ENCODE measurements at places on chromosomes 1 and 21.

DNA sequence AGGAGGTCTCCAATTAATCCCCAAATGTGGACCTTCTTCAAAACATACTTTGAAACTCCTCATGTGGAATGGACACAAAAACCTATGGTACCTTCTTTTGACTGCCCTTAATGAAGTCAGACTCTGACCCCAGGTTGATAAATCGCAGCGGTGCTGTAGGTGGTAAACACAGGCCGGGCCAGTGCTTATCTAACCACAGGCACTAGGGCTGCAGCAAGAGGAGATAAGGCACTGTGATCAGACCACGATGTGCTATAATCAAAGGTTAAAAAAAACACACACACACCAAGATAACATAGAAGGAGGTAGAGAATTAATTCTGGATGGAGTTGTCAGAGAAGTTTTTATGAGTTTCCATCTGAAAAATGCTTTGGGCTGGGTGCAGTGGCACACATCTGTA lies 52.3 kb upstream of the SIPA1L2 start:
- DNase-seq = no peak

GRCh38 chr1:30816211-30817076 lies 58.9 kb upstream of the LAPTM5 start:
- DNase-seq = peak; percentile 9

DNA sequence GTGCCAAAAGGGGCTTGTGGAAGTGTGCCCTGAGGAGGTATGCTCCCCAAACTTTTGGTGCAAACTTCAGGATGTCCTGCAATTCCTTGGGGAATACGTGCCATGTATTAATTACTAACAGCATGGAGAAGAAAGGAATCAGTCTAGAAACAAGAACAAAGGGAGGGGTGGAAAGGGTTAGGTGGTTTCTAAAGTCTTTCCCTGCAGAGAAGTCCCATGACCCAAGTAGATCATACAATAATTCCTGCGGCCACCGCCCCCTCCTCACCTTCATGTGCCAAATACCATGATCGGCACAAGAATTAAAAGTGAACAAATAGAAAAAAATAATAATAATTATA lies 258.2 kb downstream of the PLPP3 start:
- DNase-seq = no peak

DNA sequence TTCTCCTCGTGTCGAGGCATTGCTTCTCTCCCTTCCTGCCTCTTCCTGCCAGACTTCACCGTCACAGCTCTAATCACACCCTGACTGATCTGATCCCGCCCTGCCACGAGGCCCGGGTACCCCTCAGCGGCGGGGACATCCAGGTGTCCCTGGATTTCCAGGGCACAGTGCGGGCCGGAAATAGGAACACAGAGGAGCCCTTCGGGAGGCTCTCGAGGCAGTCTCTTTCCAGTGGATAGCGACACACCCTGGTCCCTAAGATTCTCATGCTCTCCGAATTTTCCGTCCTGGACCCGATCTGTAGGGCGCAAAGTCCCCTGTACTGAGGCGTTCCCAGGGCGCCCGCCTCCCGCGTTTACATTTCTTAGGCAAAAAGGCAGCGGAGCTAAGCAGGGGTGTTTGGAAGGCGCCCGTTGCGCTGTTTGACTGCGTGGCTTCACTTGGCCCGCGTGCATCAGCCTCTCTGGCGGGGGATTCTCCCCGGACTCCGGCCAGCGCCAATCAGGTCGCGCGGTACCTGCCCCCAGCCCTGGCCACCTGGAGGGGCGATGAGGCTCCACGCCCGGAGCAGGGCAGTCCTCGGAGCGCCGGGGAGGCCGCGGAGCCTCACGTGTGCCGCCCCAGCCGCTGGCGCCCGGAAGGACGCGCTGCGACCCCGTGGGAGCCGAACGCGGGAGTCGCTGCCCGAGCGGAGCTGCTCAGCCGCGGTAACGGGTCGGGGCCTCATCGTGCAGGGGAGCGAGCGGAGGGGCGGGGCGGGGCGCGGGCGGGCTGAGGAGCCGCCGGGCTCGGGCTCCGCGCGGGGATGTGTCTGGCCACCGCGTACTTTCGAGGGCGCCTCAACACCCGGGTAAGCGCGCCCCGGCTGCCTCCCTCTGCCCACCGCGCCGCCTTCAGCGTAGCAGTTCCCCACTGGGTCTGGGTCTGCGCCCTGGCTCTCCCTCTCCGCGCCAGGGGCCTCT lies at the start of gene FAM163A:
Gene FAM163A (plus strand): TSS at position 575 of the 962 bp plus-strand sequence. CDS start 69,807 bp downstream, outside the sequence.
- no peak for DNase-seq

GRCh38 chr1:204544321-204544720 lies 28.1 kb downstream of the MDM4 start:
- DNase-seq = no peak

Measured in NCI-H748 treated with DMSO at 0.1 percent for 48 hours (cell line).